ENCODE measurements at places on chromosomes 2 and 18. TPM values are rescaled to one million over a fixed set of nuclear protein-coding genes. Genes with fewer than 3 reads are reported as not detected.

AQP12B gene
- polyA plus RNA-seq = 0.66 TPM

LIMS4 gene
- polyA plus RNA-seq = 1.2 TPM

PLA2R1 gene
- 81.4 TPM for polyA plus RNA-seq

KCNG2 gene
- 0.71 TPM for polyA plus RNA-seq

HOXD9 gene
- polyA plus RNA-seq = 87.5 TPM

TGIF1 gene
- 85.1 TPM for polyA plus RNA-seq
